DMS 273 treated with DMSO at 0.1 percent for 48 hours (cell line): ENCODE measurements at places on chromosomes 2 and 18.

- DNase-seq: no peak
These were observed 100.3 kb downstream of the COL3A1 start for GRCh38 chr2:189074506-189074905.

- no peak for DNase-seq
These were observed 1206.0 kb upstream of the ZEB2 start for GRCh38 chr2:145725876-145726275.

GRCh38 chr2:47226132-47226922 is 71.2 kb upstream of the STPG4 start:
- peak; percentile 45 for DNase-seq

GRCh38 chr2:166768393-166769123 is 119.7 kb upstream of the XIRP2 start:
- DNase-seq: no peak

- DNase-seq: no peak
These were observed 138.9 kb downstream of the PXDN start for GRCh38 chr2:1605102-1606045.

- no peak for DNase-seq
These were observed 44.7 kb upstream of the TMEM131 start for GRCh38 chr2:98040331-98040939.

GRCh38 chr2:220499225-220499624 is 871.8 kb downstream of the SLC4A3 start:
- no peak for DNase-seq

DNA sequence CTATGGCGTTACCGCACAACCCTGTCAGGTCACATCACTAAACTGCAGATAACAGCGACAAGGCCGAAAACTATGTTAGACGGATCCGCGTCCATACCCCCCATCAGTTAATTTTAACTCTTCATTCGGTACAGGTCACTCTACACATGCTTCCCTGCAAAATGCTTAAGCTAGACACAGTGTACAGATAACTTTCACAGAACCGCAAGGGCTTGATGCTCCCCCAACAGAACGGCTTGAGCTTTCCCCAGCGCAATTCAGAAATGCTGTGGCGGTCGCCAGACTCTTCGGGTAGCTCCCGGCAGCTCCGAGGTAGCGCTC is 283 bp upstream of the RBBP8 start:
- DNase-seq: no peak

DNA sequence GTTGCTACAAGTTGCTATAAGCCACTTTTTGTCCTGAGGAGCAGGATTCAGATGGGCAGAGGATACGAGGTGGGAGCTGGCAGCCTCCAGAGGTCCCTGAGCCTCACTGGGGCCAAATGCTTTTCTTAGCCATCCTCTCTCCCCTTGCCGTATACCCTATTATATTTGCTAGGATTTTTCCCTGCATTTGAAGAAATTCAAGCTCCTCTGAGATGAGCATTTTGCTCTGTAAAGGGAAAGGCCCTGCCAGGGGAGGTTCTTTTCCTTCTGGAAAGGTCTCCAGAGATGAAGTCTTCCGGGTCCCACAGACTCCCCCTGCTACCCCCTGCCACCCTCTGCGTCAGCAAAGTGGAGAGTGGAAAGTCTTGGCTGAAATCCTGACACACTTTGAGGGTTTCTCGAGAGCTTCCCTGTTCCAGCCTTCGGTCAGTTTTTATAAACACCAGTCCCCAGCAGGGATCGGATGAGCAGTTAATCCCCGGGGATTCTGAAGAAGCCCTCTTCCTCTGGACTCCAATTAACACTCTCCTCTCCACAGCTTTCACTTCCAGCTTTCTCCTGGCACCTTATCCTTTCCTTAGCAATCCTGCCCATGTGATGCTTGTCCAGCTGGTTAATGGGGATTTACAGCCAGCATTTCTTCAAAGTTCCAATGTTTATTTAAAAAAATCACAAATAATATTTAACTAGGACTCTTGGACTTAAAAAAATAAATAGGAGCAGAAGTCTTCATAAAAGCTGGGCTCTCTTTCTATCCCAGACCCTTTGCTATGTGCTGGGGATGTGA is 13.1 kb downstream of the CYRIA start:
- no peak for DNase-seq

GRCh38 chr2:55901322-55901721 is 22.3 kb downstream of the EFEMP1 start:
- no peak for DNase-seq

GRCh38 chr2:57880446-57880845 is 166.2 kb upstream of the VRK2 start:
- DNase-seq: no peak

DNA sequence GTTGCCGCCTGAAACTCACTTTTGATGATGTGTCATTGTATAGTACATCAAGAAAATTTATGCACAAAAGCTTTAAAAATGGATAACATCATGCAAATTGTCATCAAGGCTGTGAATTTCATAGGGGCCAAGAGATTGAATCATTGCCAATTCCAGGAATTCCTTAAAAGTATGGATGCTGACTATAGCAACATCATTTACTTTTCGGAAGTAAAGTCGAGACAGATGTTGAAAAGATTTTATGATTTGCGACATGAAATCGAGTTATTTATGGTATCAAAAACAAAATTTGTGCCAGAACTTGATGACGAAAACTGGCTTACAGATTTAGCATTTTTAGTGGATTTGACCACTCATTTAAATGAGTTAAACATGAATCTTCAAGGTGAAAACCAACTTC is 56.3 kb downstream of the ASB1 start:
- DNase-seq: no peak

GRCh38 chr2:195779491-195779890 is 122.5 kb downstream of the SLC39A10 start:
- DNase-seq: no peak

DNA sequence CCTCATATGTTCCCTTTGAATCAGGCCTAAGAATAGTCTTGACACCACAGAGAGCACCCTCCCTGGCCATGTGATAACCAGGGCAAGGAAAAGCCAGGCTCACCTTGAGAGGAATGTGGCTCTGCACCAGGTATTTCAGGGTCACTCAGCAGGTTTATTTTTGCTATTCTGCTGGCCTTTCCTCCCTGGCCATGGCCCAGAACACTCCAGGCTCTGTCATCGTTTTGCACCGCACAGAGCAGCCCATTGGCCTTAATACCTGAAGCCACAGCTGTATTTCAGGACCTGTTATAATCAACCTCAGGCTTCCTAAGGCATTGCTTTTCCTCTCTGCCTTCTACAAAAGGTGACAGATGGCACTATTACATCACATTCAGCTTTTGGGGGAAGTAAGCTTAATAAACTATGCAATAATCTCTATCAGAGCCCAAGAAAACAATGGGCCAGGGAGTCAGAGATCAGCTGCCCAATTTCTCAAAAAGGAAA is 668.3 kb downstream of the IRS1 start:
- no peak for DNase-seq

- no peak for DNase-seq
These were observed 48.5 kb downstream of the WDR33 start for GRCh38 chr2:127762441-127762840.

DNA sequence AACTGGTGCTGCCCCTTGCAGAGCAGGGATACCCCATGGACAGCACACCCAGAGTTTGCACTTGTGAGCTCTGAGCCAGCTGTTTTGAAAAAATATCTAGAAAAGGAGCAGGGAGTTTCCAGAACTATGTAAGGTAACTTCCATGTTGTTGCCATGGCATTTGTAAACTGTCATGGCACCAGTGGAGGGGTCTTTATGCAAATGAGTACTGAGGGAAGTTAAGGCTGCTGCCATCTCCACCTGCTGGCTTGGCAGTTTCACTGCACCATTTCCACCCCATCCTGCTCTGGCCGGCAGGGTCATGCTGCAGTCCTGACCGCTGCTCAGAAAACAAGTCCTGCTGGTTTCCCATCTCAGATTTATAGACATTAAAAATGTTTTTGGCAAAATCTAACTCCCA is 52.3 kb upstream of the SNTG2 start:
- DNase-seq: no peak

DNA sequence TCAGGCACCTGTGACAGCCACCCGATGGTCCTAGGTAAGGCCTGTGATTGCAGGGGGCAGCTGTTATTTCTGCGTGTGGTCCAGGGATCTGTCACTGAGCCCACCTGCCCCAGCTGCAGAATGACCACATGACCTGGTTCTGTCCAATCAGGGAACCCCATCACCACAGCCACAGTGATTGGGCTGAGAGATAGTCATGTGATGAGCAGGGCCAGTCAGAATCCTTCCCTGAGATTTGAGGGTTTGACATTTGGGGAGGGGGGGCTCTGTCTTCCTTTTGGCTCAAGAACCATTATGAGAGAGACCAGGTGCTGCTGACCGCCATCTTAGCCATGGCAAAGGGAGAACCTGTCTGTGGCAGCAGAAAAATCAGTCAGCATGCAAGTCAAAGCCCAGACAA is 147.2 kb downstream of the SMAD7 start:
- no peak for DNase-seq

GRCh38 chr2:192901446-192901845 is 706.7 kb upstream of the TMEFF2 start:
- no peak for DNase-seq

- no peak for DNase-seq
These were observed 12.4 kb upstream of the IL1R1 start for GRCh38 chr2:102129951-102130646.

DNA sequence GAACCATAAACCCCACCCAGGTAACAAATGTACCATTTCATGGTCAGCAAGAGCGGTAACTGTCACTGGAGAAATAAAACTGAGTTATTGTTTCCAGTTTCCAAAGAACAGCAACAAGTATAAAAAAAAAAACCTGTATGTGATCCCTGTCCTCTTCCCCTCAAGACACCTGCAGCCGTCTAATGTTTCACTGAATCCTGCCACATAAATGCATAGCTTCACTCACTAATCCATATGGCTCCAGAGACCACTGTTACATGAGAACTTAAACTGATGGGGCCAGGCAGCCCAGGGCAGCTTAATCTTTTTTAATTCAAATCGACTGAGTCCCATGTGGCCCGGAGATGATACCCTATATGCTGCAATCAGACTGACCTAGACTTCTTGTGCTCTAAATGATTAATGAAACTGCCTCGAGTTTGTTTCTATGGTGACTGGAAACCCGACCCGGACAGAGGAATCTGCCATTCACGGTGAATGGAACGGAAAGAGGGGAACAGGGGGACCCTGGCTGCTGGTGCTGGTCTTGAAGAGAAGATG is 60.9 kb upstream of the SIX2 start:
- peak; percentile 57 for DNase-seq

DNA sequence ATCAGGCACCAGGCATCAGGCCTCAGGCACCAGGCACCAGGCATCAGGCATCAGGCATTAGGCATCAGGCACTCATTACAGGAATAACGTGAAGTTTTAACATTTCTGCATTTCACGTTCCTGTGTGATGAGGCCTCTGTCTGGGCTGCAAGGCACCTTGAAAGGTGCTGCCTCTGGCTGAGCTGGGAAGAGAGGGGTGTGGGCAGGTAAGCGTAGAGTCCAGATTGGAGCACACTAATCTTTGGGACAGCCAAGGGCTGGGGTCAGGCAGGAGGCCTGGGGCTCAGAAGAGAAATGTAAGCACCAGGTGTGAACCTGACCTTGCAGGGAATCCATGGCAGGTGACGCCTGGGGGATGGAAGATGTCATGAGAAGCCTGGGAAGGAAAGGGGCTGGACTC is 25.3 kb upstream of the SNTG2 start:
- no peak for DNase-seq

DNA sequence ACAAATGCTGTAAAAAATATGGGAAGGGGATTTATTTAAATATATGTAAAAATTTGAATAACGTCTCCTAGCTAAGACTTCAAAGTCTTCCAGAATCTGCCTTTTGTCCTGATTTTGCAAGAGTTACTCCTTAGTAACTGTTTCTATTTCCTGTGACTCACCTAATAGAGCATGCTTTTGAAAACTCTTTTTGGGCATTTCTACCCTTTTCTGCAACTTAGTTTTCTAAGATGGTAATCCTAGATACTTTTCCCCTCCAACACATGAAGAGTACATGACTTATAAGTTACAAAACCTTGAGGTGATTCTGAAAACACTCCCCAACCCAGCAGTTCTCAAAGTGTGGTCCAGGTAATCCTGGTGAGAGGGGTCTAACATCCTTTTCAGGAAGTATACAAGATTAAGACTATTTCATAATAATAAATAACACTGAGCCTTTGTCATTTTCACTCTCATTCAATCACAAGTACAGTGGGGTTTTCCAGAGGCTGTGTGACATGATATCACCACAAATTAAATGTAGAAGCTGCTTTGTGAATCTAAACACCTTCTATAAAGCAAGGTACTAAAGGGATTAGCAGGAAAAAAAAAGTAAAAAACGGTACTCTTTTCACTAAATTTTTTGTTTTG is 31.9 kb downstream of the PPP4R3B start:
- DNase-seq: no peak

GRCh38 chr2:68937346-68938055 is 15.2 kb downstream of the GKN2 start:
- DNase-seq: no peak

DNA sequence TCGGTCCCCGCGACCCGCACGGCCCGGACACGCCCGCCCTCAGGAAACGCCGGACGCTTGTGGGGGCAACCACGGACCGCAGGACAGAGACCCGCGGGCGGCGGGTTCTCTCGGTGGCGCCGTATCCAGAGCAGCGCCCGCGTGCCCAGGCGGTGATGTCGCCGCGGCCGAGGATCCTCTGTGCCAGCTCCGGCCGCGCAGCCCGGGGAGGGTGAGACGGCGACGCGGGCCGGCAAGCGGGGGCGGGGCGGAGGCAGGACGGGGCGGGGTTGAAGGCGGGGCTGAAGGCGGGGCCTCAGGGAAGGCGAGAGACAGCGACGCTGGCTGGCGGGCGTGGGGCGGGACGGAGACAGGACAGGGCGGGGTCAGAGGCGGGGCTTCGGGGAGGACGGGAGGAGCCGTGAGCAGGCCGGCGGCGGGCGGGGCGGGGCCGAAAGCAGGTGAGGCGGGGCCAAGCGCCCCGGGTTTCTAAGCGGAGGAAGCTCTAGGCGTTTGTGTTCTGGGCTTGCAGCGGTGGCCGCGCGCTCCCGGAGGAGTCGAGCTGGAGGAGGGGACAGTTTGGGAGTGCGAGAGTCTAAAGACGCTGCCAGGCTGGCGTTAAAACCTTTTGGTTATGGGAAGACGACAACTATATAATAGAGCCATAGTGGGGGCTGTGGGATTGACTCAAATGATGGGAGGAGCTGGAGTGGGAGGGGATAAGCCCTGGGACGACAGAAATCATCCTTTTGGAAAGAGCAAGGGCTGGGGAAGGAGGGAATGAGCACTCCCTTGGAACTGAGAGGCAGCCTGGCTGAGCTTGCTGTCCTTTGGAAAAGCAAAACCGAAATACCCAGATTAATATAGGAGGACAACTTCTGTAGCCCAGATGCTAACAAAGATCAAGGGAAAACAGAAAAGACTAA is at the start of gene DSEL:
TSS of gene DSEL (minus strand) at position 182 of the 905 bp plus-strand sequence. CDS start 2,112 bp downstream, outside the sequence.
- DNase-seq: peak; percentile 82
